ENCODE measurements at places on chromosomes 12 and 14.
A peak's percentile ranks its signal among the peaks of the same experiment; 100 is the strongest.

GRCh38 chr12:26058308-26058707 lies 66.5 kb downstream of the BHLHE41 start:
- no peak for DNase-seq

DNA sequence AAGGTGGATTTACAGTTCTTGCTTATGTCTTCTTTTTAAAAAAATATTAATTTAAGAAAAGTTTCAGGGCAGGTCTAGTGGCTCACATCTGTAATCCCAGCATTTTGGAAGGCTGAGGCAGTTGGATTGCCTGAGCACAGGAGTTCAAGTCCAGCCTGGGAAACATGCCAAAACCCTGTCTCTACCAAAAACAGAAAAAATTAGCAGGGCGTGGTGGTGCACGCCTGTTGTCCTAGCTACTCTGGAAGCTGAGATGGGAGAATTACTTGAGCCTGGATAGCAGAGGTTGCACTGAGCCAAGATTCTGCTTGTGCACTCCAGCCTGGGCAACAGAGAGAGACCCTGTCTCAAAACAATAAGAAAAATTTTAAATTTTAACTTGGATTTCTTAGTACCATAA lies 5.4 kb upstream of the TAS2R46 start:
- DNase-seq = no peak

DNA sequence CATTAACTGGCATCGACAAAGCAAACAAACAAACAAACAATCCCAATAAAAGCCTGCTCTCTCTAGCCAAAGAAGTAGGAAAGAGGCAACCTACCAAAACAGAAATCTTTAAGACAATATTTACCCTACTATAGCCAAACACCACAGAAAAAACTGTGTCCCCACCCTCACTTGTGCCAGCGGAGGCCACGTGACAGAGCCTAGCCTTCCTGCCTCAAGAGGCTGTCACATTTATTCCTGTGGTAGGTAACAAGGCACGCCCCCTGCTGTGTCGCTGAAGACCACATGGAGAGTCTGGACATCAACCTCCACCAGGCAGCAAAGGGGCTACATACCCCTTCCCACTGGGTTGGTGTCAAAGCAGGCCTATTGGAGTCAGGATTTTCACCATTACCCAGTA lies 148.1 kb downstream of the LMNTD1 start:
- DNase-seq = no peak

- no peak for DNase-seq
These were observed 4.0 kb upstream of the RNASE4 start for GRCh38 chr14:20680363-20680762.

DNA sequence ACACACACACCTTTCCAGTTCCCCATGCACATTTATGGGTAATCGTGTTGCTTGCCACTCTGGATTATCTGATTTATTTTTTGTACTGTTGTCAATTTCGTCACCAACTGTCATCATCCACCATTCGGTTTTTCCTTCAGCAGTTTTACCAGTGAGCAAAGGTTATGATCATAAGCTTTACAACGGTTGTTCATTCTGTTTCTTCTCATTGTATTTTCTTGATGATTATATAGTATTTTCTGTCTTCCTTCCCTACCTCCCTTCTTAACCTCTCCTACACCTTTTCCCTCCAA lies 680 bp downstream of the NECAP1 start:
- no peak for DNase-seq

- no peak for DNase-seq
These were observed 770.5 kb downstream of the MED13L start for GRCh38 chr12:115506822-115507559.

- DNase-seq = no peak
These were observed 174.8 kb downstream of the APAF1 start for GRCh38 chr12:98819821-98820404.

GRCh38 chr14:77580964-77581505 lies 35.4 kb downstream of the SPTLC2 start:
- no peak for DNase-seq

GRCh38 chr14:61379639-61380184 lies 58.3 kb downstream of the PRKCH start:
- DNase-seq = no peak

DNA sequence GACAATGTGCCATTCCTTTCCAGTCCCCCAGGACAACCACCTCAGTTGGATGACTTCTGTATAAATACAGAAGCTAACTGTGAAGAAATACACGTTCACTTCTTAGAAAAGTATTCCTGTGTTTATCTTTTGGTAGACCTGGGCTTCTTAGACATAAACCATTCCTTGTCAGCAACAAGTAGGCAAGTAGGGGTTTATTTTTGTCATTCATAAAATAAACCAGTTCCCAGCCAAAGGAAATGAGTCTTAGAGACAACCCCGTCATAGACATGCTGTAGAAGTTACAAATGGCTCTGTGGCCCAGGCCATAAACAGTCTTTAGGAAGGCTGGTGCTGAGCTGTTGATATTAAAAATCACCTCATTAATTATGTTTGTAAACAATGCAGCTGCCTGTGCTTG lies 243.2 kb downstream of the SPTSSA start:
- DNase-seq = no peak

GRCh38 chr12:69888901-69889300 lies 63.9 kb downstream of the MYRFL start:
- no peak for DNase-seq

- DNase-seq = no peak
These were observed 8.3 kb downstream of the DIO2 start for GRCh38 chr14:80202888-80203562.

DNA sequence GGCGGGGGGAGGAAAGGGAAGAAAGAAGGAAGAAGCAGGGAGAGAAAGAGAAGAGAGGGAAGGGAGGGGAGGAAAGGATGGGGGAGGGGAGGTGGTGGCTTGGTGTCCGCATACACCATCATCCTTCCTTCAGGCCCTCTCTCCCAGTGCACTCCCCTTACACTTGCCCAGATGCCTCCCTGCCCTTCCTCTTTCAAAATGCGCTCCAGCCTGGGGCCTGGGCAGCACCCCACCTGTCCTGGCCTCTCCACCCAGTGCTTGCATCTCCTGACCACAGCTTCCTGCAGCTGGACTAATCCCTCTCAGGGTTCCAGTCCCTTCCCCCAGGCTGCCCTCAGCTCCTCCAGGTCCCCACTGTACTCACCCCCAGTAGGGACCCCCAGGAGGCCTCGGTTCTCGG lies 12.6 kb upstream of the DIO3 start:
- no peak for DNase-seq

DNA sequence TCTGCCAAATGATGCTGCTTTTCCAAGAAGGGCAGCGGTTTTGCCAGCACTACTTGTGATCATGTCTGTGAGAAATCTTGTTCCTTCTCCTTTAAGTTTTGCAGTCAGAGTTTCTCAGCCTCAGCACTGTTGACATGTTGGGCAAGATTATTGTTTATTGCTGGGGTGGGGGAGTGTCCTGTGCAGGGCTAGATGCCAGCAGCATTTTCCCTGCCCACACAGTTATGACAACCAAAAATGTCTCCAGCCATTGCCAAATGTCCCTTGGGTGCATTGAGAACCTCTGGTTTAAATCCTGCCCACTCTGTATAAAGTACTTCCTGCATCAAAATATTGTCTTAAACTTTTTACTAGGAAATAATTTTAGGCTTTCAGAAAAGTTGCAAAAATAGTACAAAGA lies 20.0 kb downstream of the TMEM132C start:
- DNase-seq = no peak

GRCh38 chr14:105484997-105485393 lies 1.7 kb upstream of the CRIP1 start:
- DNase-seq = no peak

- no peak for DNase-seq
These were observed 78.8 kb downstream of the KCNC2 start for GRCh38 chr12:75130811-75131210.

- no peak for DNase-seq
These were observed 30.6 kb upstream of the LMO3 start for GRCh38 chr12:16636435-16637055.

GRCh38 chr12:131454418-131455217 lies 256.3 kb upstream of the SFSWAP start:
- DNase-seq = peak; percentile 74

- no peak for DNase-seq
These were observed 11.0 kb upstream of the IRF2BPL start for GRCh38 chr14:77039285-77040058.
